H54 (cell line): ENCODE measurements at places on chromosomes 6 and 20.

DNA sequence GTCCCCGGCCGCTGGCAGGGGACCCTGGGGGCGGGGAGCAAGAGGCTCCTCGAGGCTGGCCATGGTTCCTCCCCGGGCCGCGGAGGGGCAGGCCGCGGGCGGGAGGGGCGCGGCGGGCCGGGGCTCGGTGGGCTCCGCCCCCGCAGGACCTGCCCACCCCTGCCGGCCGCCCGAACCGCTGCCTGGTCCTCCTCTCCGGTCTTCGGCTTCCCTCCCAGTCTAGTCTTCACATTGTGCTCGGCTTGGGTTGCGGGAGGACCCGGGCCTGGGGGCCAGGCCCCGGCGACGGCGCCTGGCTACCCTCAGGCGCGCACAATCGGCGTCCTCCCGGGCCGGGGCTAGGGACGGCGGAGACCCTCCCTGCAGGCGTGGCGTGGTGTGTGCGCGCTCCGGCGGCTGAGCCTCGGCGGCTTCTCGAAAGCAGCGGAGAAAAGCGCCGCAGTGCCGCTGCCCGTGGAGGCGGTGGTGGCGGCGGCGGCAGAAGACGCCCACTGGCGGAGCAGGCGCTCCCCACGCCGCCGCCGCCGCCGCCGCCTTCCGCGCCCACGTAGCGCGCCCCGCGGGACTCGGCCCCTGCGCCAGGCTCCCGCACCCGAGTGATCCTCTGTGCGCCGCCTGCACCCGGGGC is at the start of gene PDE10A:
Gene PDE10A, minus strand, starts transcription at position 493 of the 628 bp plus-strand sequence. Its CDS starts 430 bp downstream, at position 63.
- DNase-seq, result peak; percentile 63

- DNase-seq, result no peak
Observed at GRCh38 chr20:54214566-54214965, 6.7 kb downstream of the PFDN4 start.

GRCh38 chr6:43747784-43748183 is 22.2 kb upstream of the VEGFA start:
- no peak for DNase-seq

- DNase-seq, result no peak
Observed at GRCh38 chr6:36195471-36196112, 952 bp upstream of the BRPF3 start.
